ENCODE measurements at places on chromosomes 1 and 21.
A peak's percentile ranks its signal among the peaks of the same experiment; 100 is the strongest.

GRCh38 chr1:163035446-163036249, 33.5 kb upstream of the RGS4 start:
- H3K27ac ChIP-seq, result no peak overlapping the region
- no peaks in the 10 kb centered on the region for H3K36me3 ChIP-seq
- no peaks in the 10 kb centered on the region for H3K4me1 ChIP-seq

DNA sequence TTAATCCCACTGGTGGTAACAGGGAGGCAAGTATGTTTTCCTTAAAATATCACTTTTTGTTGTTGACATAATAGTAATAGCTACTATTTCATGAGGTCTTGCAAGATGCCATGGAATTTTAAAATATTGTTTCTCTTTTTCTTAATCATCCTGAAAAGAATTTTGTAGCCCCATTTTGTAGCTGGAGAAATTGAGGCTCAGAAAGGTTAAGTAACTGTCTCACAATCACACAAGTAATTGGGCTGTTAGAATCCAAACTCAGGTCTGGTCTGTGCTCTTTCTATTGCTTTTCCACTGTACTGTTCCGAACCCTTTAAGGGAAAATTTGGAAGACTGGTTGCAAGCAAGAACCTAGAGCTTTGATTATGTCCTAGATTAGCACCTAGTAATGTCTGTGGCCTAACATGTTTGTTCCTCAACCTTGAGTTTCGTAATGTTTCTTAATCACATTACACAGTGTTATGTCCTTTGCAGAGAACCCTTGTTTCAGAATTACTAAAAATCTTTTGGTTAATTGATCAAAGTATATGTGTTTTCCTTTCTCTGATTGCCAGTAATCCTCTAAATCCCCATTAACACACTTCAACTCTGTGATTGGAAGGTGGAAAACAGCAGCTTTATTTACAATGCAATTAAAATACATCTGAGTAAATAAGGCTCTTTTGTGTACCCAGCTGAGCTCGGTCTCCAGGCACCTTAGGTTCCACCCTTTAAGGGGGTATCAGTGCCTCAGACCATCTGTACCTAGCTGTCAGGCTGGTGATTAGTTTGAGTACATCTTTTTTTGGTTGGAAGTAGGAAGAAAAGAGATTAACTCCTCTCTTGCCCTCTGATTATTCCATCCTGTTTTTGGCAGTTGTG, 10.4 kb downstream of the LRRC42 start:
- peaks cover 23% of the 10 kb centered on the region for H3K36me3 ChIP-seq
- H3K27me3 ChIP-seq, result no peaks in the 10 kb centered on the region
- H3K4me3 ChIP-seq, result no peak overlapping the region
- peak overlapping the region; percentile 63 for H3K27ac ChIP-seq

GRCh38 chr1:103516693-103517092, 8.8 kb upstream of the RNPC3 start:
- H3K27ac ChIP-seq, result no peak overlapping the region
- DNase-seq, result no peak
- no peaks in the 10 kb centered on the region for H3K36me3 ChIP-seq
- no peak overlapping the region for H3K4me3 ChIP-seq
- no peaks in the 10 kb centered on the region for H3K27me3 ChIP-seq
- H3K4me1 ChIP-seq, result no peaks in the 10 kb centered on the region

DNA sequence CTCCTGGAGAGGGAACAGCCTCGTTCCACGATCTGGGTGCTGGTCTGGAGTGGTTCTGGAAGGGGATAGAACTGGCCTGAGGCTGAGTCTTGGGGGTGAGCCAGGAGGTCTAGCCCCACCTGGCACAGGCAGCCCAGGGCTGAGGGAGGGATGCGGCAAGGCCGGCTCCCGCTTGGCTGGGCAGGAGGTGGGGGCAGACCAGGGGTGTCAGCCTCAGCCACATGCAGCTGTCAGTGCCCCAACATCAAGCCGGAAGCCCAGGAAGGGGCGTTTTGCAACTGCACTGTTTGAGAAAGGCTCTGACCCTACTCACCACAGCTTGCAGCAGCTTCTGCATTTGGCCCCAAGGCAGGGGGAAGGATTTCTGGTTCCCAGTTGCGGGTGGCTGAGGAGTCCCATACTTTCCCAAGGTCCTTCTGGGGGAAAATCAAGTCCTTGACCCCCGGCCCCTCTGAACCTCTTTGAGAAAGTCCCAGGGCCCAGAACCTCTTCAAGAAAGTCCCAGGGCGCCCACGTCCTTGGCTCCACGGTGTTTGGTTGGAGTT, 2.0 kb downstream of the EFHD2 start:
- H3K36me3 ChIP-seq, result no peaks in the 10 kb centered on the region
- H3K27me3 ChIP-seq, result no peaks in the 10 kb centered on the region
- H3K4me1 ChIP-seq, result no peaks in the 10 kb centered on the region
- peak overlapping the region; percentile 93 for H3K4me3 ChIP-seq
- H3K27ac ChIP-seq, result peak overlapping the region; percentile 79

DNA sequence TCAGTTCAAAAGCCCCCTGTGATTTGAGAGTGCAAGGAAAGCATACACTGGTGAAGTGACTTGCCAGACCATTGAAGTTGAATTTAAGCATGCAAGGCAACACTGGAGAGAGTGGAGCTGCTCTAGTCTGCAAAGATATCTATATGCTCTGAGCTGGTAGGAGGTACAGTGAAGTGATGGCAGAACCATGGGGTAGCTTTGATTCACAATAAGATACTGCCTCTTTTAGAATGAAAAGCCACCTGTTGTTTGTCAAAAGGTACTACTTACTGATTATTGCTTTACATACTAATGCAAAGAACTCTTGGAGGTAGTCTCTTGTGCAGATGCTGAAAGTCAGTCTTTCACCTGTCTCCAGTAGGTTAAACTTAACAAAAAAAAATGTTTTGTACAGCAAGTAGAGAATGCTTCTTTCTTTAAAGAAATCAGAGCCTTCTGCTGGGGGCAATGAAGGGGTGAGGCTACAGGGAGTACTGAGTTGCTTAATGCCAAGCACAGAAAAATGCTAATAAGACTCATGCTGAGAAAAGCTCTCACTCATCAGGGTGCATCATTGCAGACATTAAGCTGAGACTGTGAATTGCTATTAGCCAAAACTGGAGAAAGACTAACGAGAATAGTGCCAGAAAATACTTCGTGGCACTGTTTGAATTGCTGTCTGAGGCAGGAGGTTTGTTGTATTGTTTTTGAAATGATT, 1150.5 kb upstream of the TMPRSS15 start:
- H3K36me3 ChIP-seq, result no peaks in the 10 kb centered on the region
- H3K4me1 ChIP-seq, result no peaks in the 10 kb centered on the region
- H3K27ac ChIP-seq, result no peak overlapping the region
- no peaks in the 10 kb centered on the region for H3K27me3 ChIP-seq
- no peak for DNase-seq

DNA sequence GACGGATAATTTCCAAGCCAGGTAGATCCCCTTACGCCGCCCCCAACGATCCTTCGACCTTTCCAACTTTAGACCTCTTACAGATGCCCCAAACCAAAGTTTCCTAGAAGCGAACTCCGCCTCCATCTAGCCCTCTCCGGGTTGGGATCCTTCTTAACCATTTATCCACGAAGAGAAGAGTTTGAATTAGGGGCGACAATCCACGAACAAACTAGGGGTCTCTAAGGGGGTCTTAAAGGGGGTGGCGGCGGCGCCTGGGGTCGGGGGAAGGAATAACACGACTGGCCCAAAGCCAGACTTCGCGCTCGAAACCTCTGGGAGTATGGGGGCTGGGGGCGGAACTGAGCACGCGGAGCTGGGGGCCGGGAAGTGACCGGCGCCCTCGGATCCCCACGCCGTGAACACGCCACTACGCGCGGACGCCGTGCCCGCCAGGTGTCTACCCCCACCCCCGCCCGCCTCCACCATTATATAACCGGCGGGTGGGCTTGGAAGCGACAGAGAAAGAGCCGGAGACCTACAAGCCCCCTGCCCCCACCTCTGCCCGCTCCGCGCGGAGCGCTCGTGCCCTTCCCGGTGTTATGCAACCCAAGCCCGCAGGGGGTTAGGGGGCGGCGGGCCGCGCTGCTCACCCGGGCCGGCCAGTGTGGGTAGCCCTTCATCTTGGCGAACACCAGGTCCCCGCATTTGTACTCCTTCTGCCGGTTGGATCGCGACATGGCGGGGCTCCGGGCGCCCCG, 594 bp downstream of the HDGF start:
- H3K36me3 ChIP-seq, result no peaks in the 10 kb centered on the region
- peak; percentile 85 for DNase-seq
- H3K4me3 ChIP-seq, result peak overlapping the region; percentile 98
- peak overlapping the region; percentile 100 for H3K27ac ChIP-seq

- no peak for DNase-seq
- peaks cover 7% of the 10 kb centered on the region for H3K4me1 ChIP-seq
- H3K27me3 ChIP-seq, result no peaks in the 10 kb centered on the region
Measured at GRCh38 chr1:170929835-170930554, 5.3 kb upstream of the MROH9 start.

DNA sequence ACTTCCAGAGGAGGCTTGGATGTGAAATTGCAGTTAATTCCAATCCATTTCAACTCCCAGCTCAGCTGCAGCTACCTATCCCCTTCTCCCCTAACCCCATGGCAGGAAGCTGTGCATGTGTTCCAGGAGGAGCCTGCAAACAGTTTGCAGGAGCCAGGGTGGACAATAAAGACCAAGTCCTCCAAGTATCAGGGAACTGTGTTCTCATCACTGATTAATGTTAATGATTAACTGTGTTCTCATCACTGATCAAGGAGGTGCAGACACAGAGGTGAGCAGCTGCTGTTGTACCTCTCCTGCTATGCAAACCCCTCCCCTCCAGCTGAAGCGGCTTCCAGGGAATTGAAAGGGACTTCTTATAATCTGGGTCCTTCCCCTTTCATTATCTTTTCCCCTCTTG, 19.2 kb downstream of the CLDN19 start:
- H3K27ac ChIP-seq, result no peak overlapping the region
- no peaks in the 10 kb centered on the region for H3K4me1 ChIP-seq
- DNase-seq, result no peak
- H3K4me3 ChIP-seq, result no peak overlapping the region
- peaks cover 2% of the 10 kb centered on the region for H3K36me3 ChIP-seq
- H3K27me3 ChIP-seq, result no peaks in the 10 kb centered on the region

DNA sequence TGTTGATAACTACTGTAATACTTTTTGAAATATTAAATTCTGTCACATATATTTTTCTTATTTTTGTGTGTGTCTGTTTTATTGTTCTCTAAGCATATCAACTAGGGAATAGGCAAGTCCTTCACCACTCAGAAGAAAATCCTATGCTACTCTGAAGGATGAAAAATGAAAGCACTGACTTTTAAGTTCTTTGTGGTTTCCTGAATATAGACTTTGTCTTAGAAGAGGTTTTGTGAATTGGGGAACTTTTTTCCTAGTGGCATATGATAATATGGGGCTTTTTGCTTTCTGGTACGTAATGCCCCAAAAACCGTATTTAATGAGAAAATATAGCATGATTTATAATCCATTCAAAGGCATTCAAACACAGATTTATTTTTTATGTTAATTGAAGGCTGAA, 136.0 kb downstream of the SNX7 start:
- H3K4me1 ChIP-seq, result no peaks in the 10 kb centered on the region
- no peak overlapping the region for H3K4me3 ChIP-seq
- DNase-seq, result no peak
- H3K36me3 ChIP-seq, result no peaks in the 10 kb centered on the region
- H3K27ac ChIP-seq, result no peak overlapping the region

DNA sequence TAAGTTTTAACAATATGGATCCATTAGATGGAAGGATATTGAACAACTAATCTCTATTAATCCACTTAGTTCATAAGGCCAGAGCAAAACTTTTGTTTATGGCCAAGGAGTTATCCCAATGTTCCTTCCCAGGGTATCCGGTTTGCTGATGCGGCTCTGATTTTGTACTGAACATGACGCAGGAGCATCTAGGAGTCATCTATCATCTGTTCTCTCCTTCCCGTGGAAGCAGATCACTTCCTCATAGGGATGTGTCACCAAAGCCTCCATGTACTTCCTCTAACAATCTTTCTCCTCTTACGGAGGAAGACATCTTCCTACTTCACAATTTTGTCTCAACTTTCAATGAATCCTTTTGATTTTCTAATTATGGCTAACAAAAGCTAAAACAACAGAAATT, 206.6 kb downstream of the APP start:
- no peak overlapping the region for H3K27ac ChIP-seq
- H3K4me3 ChIP-seq, result no peak overlapping the region
- no peaks in the 10 kb centered on the region for H3K4me1 ChIP-seq
- H3K27me3 ChIP-seq, result no peaks in the 10 kb centered on the region

DNA sequence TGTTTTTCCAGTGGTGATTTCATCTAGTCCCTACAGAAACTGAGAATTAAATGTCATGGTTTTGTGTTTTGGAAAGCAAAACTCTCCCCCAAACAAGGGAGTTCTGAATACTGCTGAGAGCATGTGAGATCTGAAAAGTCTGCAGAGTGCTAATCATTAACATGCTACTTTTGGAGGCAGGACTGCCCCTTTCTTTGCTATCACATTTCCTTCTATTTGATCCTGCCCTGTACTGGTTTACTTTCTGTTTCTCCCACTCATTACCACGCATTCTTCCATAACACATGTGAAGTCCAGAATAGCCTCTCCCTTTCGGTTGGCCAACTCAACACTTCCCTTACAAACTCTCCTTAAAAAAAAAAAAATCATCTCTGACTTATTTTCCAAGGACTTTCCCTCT, 63.6 kb downstream of the GADD45A start:
- DNase-seq, result no peak
- H3K27ac ChIP-seq, result peak overlapping the region; percentile 85
- H3K4me3 ChIP-seq, result no peak overlapping the region

- peak overlapping the region; percentile 74 for H3K27ac ChIP-seq
- no peaks in the 10 kb centered on the region for H3K27me3 ChIP-seq
- peaks cover 28% of the 10 kb centered on the region for H3K4me1 ChIP-seq
- no peak overlapping the region for H3K4me3 ChIP-seq
Measured at GRCh38 chr1:156616463-156616862, 2.8 kb upstream of the HAPLN2 start.

GRCh38 chr1:219587401-219587800, 25.5 kb downstream of the ZC3H11B start:
- H3K4me3 ChIP-seq, result no peak overlapping the region
- H3K36me3 ChIP-seq, result no peaks in the 10 kb centered on the region
- DNase-seq, result no peak
- no peaks in the 10 kb centered on the region for H3K27me3 ChIP-seq
- H3K27ac ChIP-seq, result no peak overlapping the region
- H3K4me1 ChIP-seq, result no peaks in the 10 kb centered on the region

GRCh38 chr1:10909697-10910680, 102.5 kb upstream of the TARDBP start:
- no peaks in the 10 kb centered on the region for H3K27me3 ChIP-seq
- H3K4me3 ChIP-seq, result no peak overlapping the region
- H3K36me3 ChIP-seq, result no peaks in the 10 kb centered on the region

- H3K4me3 ChIP-seq, result no peak overlapping the region
- no peaks in the 10 kb centered on the region for H3K27me3 ChIP-seq
- no peaks in the 10 kb centered on the region for H3K36me3 ChIP-seq
- H3K27ac ChIP-seq, result no peak overlapping the region
Measured at GRCh38 chr1:213876531-213876930, 111.2 kb upstream of the PROX1 start.

DNA sequence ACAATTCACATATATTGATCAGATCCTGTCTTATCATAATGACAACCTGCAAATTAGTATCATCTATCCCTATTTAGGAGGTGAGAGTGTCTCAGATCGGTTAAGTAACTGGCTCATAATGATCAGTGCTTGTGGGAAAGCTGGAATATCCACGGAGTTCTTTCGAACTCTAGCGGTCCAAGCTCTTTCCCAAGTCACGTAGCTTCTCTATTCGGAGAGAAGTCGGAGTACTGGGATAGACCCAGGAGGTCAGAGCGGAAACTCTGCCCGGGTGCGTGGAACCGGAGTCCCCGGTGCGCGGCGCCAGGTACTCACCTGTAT, 339 bp downstream of the PTGS2 start:
- peak overlapping the region; percentile 74 for H3K4me3 ChIP-seq
- H3K27ac ChIP-seq, result peak overlapping the region; percentile 92
- no peak for DNase-seq
- H3K36me3 ChIP-seq, result no peaks in the 10 kb centered on the region

- no peaks in the 10 kb centered on the region for H3K36me3 ChIP-seq
- no peak for DNase-seq
- no peak overlapping the region for H3K4me3 ChIP-seq
- no peaks in the 10 kb centered on the region for H3K27me3 ChIP-seq
- H3K4me1 ChIP-seq, result peaks cover 49% of the 10 kb centered on the region
Measured at GRCh38 chr1:27451343-27451742, 38.6 kb downstream of the WASF2 start.
